Activated CD4-positive, alpha-beta T cell treated with anti-CD3 and anti-CD28 coated beads, Interleukin-2, amount 10 ng/mL, durations not matched to agents 7 days and 5 days (primary cell): ENCODE measurements at places on chromosomes 11 and 22. TPM values are rescaled to one million over a fixed set of nuclear protein-coding genes. Genes with fewer than 3 reads are reported as not detected.

- peaks cover 18% of the 10 kb centered on the region for H3K27me3 ChIP-seq
- no peaks in the 10 kb centered on the region for H3K36me3 ChIP-seq
- DNase-seq, result no peak
Observed at GRCh38 chr11:74460481-74461154, 6.7 kb downstream of the KCNE3 start.

- H3K36me3 ChIP-seq, result no peaks in the 10 kb centered on the region
- H3K4me1 ChIP-seq, result no peaks in the 10 kb centered on the region
- no peak overlapping the region for H3K27ac ChIP-seq
- no peak for DNase-seq
Observed at GRCh38 chr11:32884770-32885384, 7.7 kb upstream of the QSER1 start.

The FXYD6 gene
- total RNA-seq, result not detected

GRCh38 chr22:20429254-20430100, 8.1 kb downstream of the SCARF2 start:
- peaks cover 4% of the 10 kb centered on the region for H3K36me3 ChIP-seq
- peak overlapping the region; percentile 45 for H3K4me3 ChIP-seq
- H3K27me3 ChIP-seq, result peaks cover 60% of the 10 kb centered on the region
- H3K27ac ChIP-seq, result peak overlapping the region; percentile 58

DNA sequence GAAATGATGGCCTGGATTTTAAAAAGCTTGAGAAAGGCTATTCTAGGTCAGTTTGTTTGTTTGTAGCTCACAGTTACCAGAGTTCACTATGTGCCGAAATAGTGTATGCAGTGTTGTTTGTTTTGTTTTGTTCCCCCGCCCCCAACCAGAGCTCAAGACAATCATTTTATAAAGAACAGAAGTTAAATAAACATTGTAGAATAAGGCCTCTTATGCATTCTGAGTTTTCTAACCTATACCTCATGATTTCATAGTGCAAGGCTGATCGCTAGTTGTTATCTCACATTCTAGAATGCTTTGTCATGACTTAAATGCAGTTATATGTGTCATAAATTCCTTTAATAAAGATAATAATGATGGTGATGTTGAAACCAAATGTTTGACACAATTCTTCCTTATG, 7.8 kb downstream of the KCNA4 start:
- no peaks in the 10 kb centered on the region for H3K4me1 ChIP-seq
- H3K36me3 ChIP-seq, result no peaks in the 10 kb centered on the region
- DNase-seq, result no peak
- no peaks in the 10 kb centered on the region for H3K27me3 ChIP-seq
- H3K4me3 ChIP-seq, result no peak overlapping the region
- no peak overlapping the region for H3K27ac ChIP-seq

The CALCA gene
- total RNA-seq, result not detected

The NXPE4 gene
- total RNA-seq, result not detected

GRCh38 chr11:27227736-27228135, 135.3 kb downstream of the CCDC34 start:
- DNase-seq, result no peak
- no peaks in the 10 kb centered on the region for H3K36me3 ChIP-seq
- H3K27me3 ChIP-seq, result peaks cover 2% of the 10 kb centered on the region
- H3K4me3 ChIP-seq, result no peak overlapping the region
- no peak overlapping the region for H3K27ac ChIP-seq

The OOSP4A gene
- total RNA-seq, result not detected

DNA sequence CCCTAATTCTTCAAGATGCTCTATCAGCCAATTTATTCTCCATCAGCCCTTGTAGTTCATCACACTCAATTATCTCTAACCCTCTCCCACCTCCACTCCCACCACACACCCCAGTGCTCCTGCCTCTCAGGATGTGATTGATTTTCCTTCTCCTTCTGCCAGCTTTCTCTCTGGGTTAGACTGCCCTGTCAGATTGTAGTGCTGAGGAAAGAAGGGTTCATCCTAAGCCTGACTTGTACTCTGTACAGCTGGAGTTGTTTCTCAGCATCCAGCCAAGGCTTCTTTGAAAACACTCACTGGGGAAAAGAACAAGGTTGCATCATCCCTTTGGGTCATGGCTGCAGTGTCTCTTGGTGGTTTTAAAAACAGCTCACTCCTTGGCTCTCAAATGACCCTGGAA, 61.2 kb downstream of the CECR2 start:
- no peak overlapping the region for H3K27ac ChIP-seq
- no peaks in the 10 kb centered on the region for H3K36me3 ChIP-seq
- no peak overlapping the region for H3K4me3 ChIP-seq
- H3K27me3 ChIP-seq, result peaks cover 24% of the 10 kb centered on the region

GRCh38 chr22:26170795-26171580, 1.7 kb downstream of the SEZ6L start:
- peaks cover 59% of the 10 kb centered on the region for H3K27me3 ChIP-seq
- H3K36me3 ChIP-seq, result no peaks in the 10 kb centered on the region
- no peak overlapping the region for H3K4me3 ChIP-seq
- H3K27ac ChIP-seq, result no peak overlapping the region
- DNase-seq, result no peak
- no peaks in the 10 kb centered on the region for H3K4me1 ChIP-seq

- DNase-seq, result no peak
- H3K4me1 ChIP-seq, result no peaks in the 10 kb centered on the region
- no peak overlapping the region for H3K27ac ChIP-seq
- H3K27me3 ChIP-seq, result no peaks in the 10 kb centered on the region
- no peak overlapping the region for H3K4me3 ChIP-seq
Observed at GRCh38 chr22:46636221-46637002, 16.2 kb downstream of the GRAMD4 start.

The GNB1L gene
- 5.3 TPM for total RNA-seq

GRCh38 chr11:69642549-69642912, 1.6 kb downstream of the CCND1 start:
- H3K27ac ChIP-seq, result no peak overlapping the region
- no peaks in the 10 kb centered on the region for H3K36me3 ChIP-seq
- H3K4me1 ChIP-seq, result peaks cover 16% of the 10 kb centered on the region
- H3K4me3 ChIP-seq, result peak overlapping the region; percentile 38

The OR51B5 gene
- not detected for total RNA-seq
